Mononuclear cell (primary cell): ENCODE measurements at places on chromosomes 3 and 15. TPM values are rescaled to one million over a fixed set of nuclear protein-coding genes. Genes with fewer than 3 reads are reported as not detected.

Gene SNTN
- not detected for total RNA-seq

Gene ISL2
- total RNA-seq, result 0.21 TPM

Gene IQCF5
- total RNA-seq, result not detected

Gene NMD3
- total RNA-seq, result 87.6 TPM

Gene BUB1B
- 2.7 TPM for total RNA-seq

Gene SLC28A1
- not detected for total RNA-seq

Gene CNOT10
- total RNA-seq, result 33.1 TPM

Gene TOPBP1
- 77.0 TPM for total RNA-seq

Gene ZWILCH
- 10.2 TPM for total RNA-seq

Gene FILIP1L
- 0.42 TPM for total RNA-seq

Gene INKA1
- 1.5 TPM for total RNA-seq

Gene KBTBD13
- under 0.01 TPM for total RNA-seq
